ENCODE measurements at places on chromosomes 12 and 14.

- no peak for DNase-seq
Observed at GRCh38 chr14:92341791-92342190, 18.8 kb downstream of the SLC24A4 start.

GRCh38 chr14:58353516-58354299 lies 42.0 kb upstream of the TOMM20L start:
- no peak for DNase-seq

- no peak for DNase-seq
Observed at GRCh38 chr14:91341751-91342154, 75.9 kb downstream of the CCDC88C start.

DNA sequence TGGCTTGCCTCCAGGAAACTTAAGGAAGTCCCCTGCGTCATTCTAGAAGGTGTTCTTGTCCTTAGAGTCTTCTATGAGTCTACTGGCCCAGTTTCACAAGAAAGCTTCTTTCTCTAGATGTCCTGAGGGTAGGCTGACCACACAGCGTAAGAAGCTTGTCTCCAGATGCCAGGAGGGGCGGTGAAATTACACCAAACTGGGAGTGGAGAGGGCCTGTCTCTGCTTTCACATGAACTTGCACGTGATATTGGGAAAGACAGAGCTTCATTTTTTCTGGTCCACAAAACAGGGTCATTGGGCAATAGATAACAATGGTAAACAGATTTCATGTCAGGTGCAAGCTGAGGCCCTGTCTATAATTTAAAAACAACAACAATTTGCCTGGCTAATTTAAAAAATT lies 85.7 kb upstream of the TBX3 start:
- DNase-seq = no peak

- DNase-seq = peak; percentile 59
Observed at GRCh38 chr12:101839324-101840283, 8.8 kb upstream of the GNPTAB start.

DNA sequence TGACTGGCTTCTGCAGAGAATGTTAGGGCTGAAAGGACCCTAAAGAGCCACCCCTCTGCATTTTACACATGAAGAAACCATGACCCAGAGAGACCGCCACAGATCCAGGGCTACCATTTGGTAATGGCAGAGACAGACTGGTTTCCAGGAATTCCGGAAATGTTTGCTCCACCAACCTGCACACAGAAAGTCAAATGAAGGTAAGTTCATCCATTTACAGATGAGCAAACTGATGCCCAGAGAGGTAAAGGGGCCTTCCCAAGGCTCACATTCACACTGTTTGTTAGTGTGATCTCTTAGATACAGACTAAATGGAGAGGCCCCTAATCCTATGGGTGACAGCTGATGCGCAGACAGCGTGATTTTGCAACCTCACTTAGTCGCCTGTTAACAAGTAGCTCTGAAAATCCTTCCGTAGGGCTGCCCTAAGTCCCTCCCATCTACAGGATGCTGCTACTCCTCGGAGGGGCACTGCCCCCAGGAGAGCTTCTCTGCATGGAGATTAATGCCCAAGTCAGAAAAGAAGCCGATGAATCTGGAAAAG lies 33.8 kb downstream of the ZFP36L1 start:
- no peak for DNase-seq

- DNase-seq = no peak
Observed at GRCh38 chr12:62006076-62006732, 254.0 kb upstream of the USP15 start.

DNA sequence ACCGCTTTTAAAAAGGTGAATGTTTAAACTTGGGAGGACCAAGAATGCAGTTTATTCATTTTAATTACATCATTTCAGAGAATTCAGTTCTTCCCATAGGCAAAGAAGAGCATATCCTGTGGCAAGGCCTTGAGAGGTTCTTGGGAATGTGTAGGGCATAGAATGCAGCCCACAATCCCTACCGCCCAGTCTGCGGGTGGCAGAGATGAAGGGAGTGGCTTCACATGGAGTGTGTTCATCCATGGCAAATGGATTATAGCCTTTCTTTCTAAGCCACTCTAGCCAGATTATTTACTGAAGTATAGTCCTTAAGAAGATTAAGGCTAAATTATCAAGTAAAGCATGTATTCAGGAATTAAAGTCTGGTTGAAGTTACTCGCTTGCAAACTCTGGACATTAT lies 97.4 kb downstream of the TSPAN8 start:
- no peak for DNase-seq

DNA sequence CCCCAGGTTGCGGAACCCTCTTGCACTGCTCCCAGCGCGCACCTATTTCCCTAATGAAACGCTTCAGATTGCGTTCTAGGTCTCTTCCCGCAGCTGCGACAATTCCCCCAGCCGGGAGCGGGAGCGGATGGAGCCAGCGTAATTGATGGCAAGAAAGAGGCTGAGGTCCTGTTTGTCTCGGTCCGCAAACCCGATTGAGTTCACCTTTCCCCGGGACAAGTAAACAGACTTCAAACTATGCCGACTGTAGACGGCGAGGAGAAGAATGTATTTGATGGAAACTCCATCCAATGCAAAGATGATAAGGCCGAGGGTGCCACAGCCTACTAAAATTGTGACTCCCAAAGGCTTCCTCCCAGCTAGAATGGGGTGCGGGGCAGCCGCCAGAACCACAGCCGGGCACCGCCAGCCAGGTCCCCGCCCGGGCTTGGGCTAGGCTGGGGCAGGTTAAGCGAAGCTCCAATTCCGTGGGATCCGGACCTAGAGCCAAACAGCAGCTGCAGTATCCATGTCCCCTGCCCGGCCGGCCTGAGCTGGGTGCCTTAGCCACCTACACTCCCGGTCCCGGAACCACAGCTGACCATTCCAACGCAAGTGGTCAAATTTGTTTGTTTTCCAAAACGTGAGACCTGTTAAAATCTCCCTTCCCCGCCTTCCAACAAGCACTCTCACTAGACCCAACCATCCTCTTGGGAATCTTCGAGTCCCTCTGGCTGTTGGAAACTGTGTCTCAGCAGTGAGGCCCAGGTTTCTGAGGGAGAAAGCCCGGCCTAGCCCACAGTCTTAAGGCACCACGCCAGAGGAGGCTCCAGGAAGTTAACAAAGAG lies 5.5 kb downstream of the NKX2-1 start:
- no peak for DNase-seq

DNA sequence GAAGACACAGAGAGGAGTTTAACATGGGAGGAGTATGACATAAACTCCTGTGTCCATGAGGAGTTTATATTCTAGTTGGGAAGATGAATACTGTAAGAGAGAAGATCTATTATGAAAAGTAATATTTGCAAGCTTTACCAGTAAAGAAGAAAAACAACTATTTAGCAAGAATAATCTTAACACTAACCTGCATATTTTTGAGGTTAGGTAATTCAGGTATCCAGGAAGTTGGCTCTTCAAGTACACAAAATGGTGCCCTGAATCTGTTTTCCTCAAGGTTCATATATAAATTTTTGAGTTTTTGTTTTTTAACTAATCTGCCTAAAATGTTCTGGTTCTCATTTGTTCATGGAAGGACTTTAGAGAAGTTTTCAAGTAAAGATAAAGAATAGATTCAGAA lies 33.9 kb upstream of the KCNMB4 start:
- DNase-seq = no peak

GRCh38 chr14:22088614-22089342 lies 415.2 kb upstream of the OR4E1 start:
- DNase-seq = no peak

DNA sequence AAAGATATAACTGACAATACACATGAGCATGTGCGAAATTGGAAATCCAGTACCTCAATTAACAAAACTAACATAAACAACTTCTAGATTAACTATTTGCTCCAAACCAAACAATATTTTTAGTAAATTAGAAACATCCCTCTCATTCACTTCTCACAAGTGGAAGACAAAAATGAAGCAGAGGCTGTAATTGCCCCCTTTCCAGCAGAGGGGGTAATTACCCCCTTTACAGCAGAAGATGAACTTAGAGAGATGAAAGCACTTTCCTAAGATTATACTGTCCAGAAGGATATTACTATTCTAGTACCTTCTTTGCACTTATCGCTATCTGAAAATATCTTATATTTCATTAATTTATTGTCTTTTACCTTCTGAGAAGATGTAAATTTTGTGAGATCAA lies 1025.2 kb downstream of the FSCB start:
- DNase-seq = no peak

DNA sequence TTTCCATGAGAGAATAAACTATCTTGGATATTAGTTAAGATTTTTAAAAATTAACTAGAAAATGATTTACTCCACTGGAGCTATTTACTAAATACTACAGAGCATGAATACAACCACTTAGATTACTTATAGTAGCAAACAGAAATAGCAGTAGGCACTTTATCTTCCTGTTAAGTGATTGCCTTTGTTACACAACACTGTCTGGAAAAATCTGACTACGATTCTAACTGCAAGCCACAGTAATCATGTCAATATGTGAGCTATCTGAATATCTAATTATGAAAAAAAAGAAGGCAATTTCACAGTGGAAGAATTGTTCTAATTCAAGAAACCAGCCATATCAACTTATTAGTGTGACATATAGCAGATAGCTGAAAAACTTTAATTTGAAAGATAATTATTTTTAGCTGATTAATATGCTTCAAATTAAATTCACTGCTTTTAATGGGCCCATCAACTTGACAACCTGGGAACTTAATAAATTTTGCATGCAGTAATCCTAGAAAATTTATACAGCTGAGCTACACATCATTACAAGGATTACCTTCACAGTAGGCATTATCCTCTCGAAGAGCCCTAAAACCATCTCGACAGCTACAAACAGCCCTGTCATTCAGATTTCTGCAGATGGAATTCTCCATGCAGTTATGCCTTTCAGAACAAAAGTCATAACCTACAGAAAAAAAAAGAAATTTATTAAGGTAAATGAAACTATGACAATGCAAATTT lies 172.8 kb downstream of the NELL2 start:
- DNase-seq = no peak

DNA sequence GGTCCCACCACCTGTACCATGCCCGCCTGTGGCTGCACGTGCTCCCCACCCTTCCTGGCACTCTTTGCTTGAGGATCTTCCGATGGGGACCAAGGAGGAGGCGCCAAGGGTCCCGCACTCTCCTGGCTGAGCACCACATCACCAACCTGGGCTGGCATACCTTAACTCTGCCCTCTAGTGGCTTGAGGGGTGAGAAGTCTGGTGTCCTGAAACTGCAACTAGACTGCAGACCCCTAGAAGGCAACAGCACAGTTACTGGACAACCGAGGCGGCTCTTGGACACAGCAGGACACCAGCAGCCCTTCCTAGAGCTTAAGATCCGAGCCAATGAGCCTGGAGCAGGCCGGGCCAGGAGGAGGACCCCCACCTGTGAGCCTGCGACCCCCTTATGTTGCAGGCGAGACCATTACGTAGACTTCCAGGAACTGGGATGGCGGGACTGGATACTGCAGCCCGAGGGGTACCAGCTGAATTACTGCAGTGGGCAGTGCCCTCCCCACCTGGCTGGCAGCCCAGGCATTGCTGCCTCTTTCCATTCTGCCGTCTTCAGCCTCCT lies 1.1 kb downstream of the INHBE start:
- no peak for DNase-seq

DNA sequence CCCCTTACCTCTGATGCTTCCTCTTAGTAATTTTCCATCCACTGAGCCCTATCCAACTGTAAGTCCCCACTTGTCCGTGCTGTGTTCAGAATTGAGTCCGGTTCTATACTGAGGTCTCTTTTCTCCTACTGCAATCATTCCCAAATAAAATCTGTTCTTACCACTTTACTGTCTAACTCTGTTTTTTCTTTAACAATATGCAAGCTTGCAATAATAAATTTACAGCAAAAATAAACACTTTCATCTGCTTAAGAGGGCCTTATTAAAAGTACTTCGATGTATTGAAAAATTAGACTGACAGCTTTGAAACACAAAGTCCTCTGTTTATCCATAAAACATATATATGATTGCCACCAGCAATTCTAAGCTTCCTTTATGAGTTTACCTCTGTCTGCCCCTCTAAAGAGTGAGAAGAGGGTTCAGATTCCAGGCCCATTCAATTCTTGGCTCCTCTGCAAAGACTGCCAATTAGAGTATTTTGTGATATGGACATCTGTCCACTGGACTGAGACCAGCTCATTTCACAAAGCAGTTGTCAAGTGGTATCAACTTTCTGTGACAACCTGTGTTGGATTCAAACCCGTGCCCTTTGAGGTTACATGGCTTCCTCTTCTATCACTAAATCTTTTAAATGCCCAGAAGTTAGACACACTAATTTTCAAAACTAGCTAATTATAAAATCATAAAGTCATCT lies 39.9 kb upstream of the G2E3 start:
- no peak for DNase-seq

- DNase-seq = no peak
Observed at GRCh38 chr12:130568041-130568440, 148.1 kb downstream of the RIMBP2 start.

GRCh38 chr14:101062065-101062450 lies 158.5 kb upstream of the RTL1 start:
- peak; percentile 0 for DNase-seq

DNA sequence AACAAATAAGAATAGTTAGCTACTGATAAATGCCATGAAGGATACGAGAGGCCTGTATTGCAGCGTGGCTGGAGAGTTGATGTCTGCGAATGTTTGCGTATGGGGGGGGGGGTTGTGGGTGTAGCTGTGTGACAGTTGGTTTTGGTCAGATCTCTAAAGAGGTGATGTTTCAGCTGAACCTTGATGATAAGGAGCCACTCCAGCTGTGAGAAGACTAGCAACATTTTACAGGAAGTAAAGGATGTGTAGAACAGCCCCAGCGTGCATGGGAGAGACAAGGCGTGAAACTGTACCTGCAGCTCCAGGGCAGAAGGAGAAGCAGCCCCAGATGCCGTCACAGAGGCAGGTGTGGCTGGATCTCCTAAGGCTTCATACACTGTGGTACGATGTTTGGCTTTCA lies 416.9 kb downstream of the TMEM132D start:
- no peak for DNase-seq

GRCh38 chr12:120237360-120238171 lies 28.0 kb downstream of the PXN start:
- DNase-seq = no peak
